Activated CD4-positive, CD25-positive, alpha-beta regulatory T cell (primary cell): ENCODE measurements at places on chromosomes 16 and 17.

DNA sequence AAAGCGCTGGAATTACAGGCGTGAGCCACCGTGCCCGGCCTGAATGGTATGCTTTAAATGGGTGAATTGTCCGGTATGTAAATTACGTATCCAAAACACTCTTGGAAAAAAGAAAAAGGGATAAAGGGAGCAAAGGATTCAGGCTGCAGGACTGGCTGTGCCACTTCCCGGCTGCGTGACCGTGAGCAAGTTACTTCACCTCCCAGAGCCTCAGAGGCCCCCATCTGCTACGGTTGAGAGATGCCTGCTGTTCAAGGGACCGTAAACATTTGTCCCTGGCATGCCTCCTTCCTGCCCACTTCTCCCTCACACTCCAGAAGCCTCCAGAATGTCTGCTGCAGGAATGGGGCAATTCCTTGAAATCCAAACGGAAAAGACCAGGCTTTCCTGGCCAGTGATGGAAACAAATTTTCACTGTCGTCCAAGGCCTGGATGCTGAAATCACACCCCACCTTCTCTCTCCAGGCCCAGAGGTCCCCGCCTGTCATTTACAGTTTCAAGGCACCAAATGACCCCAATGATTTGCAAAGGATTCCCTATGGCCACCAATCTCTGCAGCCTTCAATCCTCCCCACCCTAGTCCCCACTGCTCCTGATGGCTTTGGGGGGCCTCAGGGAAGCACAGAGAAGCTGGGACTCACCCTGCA lies 22.9 kb upstream of the LITAF start:
- no peak for DNase-seq

GRCh38 chr17:7307686-7308624 lies 527 bp downstream of the EIF5A start:
- DNase-seq = peak; percentile 43

GRCh38 chr17:77528516-77529327 lies 388.0 kb downstream of the SEC14L1 start:
- no peak for DNase-seq

DNA sequence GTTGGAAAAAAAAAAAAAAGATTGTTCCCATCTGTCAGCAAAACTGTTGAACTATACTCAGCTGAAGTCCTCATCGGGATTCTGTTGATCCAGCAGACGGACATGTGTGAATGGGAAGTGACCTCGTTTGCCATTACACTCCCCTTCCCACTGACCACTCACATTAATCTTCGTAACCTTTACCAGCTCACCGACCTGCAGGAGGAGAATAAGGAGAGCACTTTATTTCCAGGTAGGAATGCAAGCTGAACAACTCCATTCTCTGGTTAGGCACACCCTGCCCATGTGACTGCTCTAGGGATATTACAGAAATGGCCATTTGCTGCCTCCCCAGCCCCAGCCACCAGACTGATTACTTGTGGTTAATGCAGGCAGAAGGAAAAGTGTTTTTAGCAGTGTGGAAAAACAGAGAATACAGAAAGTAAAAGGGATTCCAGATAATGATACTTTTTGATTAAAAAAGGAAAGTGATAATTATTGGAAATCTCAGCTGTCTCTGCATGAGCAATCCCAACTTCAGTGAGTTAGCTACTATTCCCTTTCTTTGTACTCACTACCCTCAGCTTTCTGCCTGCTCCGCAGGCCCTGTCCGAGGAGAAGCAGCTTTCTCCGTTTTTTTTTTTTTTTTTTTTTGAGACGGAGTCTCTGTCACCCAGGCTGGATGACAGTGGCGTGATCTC lies 23.6 kb upstream of the YWHAE start:
- DNase-seq = no peak

DNA sequence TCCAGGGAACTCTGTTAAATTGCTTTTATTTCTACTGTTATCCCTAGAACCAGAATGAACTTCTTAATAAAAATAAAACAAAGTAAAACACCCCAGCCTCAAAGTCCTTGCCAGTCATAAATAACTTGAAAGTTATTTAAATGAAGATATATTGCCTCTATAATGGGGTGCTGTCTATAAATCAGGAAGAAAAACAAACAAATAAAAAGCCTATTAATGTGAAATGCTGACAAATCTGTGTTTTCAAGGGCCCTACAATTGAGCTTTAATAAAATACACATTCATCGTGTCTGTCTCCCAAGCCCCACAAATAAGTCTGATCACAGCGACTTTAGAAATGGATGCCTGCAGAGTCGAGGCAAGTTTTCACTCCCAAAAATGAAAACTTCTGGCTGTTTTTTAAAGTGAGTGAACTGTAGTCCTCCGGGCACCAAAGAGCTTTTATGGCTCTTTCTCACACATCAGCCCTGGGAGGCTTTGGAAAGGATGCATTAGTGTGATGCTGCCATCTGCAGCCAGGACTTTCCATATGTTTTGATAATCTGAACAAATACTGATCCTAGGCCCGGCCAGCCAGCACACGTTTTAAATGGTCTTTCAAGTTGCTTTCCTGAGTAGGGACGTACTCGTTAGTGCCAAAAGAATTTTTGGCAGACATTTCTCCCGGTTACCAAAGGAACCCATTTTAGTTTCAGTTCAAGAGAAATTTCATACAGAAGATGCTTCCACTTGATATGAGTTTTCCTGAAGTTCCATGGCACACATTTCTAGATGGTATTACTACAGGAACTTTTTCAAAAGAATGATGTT lies 16.3 kb downstream of the NACA2 start:
- DNase-seq = no peak

- no peak for DNase-seq
Measured at GRCh38 chr17:70169709-70170597, 621 bp downstream of the KCNJ2 start.

GRCh38 chr16:67429053-67429798 lies 1.7 kb upstream of the HSD11B2 start:
- DNase-seq = no peak

GRCh38 chr17:77923776-77924513 lies 34.6 kb upstream of the TNRC6C start:
- no peak for DNase-seq

DNA sequence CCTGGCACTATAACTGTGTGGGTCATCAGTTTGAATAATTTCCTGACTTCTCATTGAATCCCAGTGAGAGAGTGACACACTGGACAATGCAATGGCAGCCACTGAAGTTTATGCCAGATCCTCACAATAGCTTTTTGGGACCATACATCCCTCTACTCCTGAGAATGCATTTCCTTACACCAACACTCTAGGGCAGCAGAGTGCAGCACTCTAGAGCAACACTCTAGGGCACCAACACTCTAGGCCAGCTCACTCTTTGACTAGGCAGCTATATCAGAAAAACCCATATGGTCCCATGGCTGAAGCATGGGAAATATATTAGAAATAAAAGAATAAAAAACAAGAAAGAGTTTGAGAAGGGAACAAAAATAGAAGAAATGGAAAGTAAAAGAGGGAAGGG lies 309.2 kb downstream of the MAP2K6 start:
- no peak for DNase-seq

DNA sequence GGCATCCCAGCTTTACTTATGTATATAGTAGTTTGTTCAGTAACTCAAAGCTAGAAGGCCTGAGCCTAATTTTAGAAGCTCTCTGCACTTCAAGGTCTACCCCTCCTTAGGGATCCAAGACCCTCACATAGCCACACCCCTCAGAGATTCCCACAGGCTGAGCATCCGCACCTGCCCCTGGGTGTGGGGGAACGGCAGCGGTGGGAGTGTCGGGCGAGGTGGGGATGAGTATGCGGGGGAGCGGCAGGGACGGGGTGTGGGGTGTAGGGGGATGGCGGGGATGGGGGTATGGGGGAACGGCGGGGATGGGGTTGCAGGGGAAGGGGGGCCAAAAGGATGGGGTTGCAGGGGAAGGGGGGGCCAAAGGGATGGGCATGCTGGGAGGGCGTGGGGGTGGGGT lies 24.9 kb upstream of the BEAN1 start:
- DNase-seq = no peak

DNA sequence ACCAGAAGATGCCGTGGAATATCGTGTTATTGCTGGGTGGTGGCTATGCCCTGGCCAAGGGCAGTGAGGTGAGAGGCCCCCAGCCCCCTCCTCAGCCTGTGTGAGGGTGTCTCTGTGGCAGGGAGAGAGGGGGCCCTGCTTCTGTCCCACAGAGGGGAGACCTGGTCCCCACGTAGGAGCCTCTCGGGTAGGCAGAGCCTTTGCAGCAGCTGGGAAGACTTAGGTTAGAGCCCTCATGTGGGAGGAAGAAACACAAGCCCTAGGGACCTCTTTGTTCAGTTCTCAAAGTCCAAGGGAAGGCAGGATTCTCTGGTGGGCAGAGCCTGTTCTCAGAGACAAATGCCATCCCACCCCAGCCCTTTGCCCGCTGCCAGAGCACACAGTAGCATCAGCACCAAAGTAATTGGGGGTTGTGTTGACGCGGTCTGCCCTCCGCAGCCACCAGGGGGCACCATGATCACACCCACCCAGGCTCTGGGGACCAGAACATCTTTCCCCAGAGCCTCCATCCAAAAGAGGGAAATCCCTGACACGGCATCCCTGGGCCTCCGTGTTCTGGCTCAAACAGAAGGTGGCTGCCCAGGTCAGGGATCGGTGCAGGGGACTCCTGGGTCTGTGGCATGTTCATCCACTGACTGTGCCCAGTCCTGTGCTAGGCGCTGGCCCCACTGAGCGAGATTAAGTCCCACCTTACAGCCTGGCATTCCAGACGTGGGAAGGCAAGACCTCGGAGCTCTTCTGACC lies 11.5 kb upstream of the FOXN1 start:
- DNase-seq = peak; percentile 66

DNA sequence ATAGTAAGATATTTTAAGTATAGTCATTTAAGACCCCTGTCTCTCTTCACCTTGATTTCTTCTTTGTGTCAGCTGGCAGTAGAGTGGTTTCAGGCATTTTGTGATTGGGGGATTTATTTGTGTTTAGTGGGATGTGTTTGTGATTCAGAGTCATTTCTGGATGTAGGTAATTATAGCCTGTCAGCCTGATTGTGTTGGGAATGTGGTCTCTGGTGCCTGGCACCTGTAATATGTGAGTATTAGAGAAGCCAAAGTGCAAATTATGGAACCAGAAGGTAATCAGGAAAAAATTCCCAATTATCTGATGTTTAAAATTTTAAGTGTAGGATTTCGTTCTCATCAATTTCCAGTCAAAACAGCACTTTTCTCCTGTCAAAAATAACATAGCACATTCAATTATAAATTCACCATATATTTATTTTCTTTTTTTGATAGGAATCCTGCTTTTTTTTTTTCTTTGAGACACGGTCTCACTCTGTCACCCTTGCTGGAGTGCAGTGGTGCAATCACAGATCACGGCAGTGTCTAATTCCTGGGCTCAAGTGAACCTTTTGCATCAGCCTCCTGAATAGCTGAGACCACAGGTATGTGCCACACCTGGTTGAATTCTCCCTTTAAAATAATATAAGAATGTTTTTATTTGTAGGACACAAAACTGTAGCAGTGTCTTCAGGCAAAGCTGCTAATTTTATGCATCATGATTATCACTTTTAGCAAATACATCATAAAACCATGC lies 42.7 kb downstream of the ATF7IP2 start:
- no peak for DNase-seq

DNA sequence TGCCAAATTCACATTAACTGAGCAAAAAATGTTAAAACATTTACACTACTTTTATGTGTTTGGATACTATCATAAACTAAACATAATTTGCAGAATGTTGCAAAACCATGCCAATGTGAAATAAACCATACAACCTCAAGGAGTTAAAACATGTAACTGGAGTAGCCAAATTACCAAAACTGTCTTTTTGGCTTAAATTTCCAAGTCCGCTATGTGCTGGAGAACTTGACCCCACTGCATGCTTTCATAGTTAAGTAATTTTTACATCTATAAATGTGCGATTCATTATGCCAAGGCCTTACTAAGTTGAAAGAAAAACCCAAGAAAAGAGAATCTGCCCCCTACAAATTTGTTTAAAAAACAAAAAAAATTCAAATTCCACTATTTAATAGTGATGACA lies 28.2 kb downstream of the BRD7 start:
- DNase-seq = no peak

- DNase-seq = no peak
Measured at GRCh38 chr17:67246653-67247415, 1.8 kb upstream of the HELZ start.

- DNase-seq = no peak
Measured at GRCh38 chr16:86306811-86307513, 203.4 kb upstream of the FOXF1 start.

DNA sequence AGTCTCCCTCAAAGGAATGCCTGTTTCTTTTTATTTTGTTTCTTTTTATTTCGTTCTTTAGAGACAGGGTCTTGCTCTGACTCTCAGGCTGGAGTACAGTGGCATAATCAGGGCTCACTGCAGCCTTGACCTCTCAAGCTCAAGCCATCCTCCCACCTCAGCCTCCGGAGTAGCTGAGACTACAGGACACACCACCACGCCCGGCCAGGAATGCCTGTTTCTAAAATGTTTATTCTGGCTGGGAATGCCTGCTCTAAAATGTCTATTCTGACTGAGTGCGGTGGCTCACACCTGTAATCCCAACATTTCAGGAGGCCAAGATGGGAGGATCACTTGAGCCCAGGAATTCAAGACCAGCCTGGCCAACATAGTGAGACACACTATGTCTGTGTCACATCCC lies 2.5 kb upstream of the MMP28 start:
- no peak for DNase-seq

DNA sequence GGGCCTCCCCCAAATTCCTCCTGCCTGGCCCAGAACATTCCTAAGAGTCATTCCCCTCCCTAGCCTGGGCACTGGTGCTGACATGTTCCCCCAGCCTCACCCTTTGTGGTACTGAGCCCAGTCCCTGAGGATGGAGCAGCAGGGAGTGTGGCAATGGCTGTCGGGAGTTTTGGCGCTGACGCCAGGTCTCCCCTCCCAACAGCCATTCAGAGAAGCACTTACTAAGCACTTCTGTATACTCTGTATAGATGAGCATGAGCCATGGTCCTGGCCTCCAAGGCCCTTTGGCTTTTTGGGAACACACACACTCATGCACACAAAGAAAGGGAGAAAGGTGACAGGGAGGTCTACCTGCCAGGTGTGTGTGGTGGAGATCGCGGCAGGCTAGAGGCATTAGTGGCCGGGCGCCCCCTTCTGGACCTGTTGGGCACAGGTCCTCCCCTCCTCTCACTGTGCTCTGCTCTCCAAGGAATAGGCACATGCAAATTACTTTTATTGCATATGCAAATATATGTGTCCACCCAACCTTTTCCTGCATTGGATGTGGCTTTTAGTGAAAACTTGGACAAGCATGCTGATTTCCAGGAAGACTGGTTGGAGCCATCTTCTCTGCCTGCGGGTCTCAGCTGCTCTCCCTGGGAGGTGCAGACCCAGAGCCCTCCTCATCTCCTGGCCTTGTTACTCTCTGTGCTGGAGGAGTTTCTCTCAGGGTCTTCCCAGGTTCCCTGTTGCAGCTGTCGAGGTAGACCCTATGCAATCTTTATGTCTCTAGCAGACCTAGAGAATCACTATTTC lies 17.4 kb upstream of the C17orf107 start:
- peak; percentile 29 for DNase-seq
